Right renal cortex interstitium (tissue), 3 donors: ENCODE measurements at places on chromosomes 5 and 9.

DNA sequence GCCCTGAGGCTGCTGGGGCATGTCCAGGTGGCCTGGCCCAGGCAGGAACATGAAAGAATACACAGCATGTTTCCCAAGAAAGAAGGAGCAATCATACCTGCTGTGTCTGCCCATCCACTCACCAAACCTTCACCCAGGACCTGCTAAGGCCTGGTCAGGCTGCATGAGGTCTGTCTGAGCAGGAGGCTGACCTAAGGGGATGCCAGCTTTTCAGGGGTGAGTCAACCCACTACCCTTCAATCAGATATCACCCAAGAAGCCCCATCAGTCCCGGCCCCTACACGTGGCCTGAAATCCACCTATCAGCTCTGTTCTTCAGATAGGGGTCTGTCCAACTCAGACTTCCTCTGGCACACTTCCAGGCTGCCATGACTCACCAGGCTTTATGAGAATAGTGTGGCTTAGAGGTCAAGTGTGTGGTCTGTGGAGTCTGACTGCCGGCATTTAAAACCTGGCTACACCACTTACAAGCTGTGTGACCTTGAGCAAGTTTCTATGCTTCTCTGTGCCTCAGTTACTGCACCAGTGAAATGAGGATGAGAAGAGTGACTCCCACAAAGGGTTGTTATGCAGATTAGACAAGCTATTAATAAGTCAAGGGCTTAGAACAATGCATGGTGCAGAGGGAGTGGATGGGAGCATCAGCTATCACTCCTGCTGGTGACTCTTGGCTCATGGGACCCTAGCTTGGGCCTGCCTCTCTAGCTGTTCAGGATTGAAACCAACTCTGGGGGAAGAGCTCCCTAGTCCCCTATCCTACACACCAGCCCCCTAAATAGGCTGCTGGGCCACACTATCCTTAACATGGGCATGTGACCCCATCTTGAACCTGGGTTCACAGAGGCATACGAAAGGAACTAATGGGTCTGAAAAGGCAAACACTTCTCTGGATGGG lies 130.3 kb downstream of the PAX5 start:
- DNase-seq = no peak

DNA sequence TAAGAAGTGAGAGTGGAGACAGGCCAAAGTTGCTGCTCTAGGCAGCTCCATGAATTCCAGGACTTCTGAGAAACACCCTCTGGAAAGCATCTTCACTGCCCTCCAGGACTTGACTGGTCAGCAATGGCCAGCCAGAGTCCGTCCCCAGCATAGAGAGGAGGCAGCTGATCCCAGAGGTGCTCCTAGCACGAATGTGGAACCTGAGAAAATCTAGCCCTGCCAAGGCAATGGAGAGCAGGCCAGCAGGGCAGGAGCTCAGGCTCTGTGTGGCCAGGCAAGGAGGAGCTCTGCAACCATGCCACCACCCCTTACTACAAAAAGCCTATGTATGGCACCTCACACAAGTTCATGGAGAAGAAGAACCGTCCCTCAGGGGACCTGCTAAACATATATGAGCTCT lies 56.1 kb upstream of the SPTLC1 start:
- no peak for DNase-seq

DNA sequence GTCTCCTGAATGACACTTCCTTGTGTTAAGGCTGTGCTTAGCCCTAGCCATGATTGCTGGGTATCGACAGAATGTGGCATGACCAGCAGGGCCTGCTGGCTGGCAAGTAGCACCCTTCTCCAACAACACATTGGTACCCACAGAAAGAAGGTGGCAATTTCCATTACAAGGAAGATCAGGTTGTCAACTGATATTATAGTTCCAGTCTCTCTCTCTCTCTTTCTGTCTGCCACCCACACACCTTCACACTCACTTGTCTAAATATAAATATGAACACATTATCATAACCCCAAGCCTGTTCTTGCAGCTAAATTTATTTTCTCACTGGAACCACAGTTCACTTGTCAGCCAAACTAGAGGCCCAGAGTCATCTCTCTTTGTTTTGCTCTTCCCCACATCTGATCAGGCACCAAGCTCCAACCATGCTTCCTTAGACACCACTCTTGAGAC lies 408.1 kb upstream of the PIK3R1 start:
- no peak for DNase-seq

DNA sequence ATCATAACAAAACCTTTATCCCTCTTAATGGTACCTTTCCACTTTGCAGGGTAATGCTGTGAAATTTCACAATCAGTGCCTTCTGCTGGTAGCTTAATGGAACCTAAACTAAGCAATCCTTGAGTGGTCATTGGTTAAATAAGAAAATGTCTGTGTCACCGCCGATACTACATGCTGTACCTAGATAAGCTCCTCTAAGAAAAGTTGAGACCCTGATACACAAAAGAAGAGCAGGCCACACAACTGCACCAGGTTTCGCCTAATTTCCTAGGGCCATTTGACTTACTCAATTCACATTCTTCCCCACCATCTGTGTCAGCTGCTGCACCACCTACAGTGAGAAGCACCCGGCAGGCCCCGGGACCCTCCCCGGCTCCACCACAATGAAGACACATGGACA lies 9.0 kb upstream of the EDF1 start:
- DNase-seq = no peak

- DNase-seq = no peak
Measured at GRCh38 chr9:112892981-112893380, 2.3 kb upstream of the SLC46A2 start.

DNA sequence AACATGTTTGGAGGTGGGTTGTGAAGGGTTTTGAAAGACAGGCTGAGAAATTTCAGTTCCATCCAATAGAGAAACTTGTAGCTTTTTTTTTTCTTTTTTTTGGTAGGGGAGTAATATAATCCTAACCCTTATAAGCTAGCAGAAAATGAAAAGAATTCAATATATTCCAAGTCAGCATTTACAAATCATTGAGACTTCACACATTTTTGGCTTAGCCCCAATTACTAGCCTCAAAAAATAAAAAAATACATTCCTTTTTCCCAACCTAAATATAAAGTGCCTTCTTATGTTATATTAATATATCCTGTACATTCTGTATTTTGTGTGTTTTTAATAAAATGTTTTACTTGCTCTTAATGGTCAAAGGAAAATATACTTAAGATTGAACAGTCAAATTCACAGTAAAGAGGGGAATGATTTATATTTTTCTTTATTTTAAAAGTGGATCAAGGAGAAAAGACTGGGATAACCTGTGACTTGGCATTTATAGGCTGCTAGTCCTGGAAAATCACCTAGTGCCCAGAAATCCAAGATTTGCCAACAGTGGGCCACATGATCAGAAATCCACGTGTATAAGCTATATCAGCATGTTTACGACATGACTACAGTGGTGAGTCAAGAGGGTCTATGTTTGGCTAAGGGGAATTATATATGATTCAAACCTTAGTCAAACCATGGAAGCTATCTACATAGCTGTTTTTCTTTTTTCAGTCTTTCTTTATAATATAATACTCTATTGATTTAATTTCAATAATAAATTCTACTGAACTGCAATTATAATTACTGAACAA lies 14.5 kb downstream of the HACD4 start:
- no peak for DNase-seq

DNA sequence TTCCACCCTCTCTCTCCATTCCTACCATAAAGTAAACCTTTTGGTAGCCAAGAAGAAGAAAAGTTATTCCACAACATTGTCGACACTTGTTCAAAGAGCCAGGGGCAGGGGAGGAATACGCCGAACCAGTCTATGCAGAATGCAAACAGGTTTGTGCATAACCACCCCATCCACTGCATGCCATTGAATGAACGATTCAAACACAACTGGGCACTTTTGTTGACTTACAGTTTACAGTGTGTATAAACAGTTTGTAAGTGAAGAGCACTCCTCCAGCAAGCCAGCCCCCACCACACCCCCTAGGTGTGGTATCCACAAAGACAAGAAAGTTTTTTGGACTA lies 6.8 kb upstream of the S1PR3 start:
- DNase-seq = no peak

- DNase-seq = no peak
Measured at GRCh38 chr9:14298601-14299022, 15.3 kb downstream of the NFIB start.

DNA sequence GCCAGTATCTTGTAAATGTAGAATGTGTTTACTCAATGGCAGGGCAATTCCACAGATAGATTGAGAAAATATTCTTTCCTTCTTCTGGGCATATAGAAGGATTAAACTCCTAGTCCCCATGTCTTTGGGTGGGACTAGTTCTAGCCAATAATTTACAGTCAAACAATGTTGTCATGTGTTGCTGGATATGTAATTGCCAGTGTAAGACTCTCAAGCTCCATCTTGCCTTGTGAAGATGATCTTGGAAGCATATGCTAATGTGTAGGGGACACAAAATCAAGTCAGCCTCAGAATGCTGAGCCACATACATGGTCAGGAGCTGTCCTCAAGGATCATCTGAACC lies 386.9 kb downstream of the CETN3 start:
- DNase-seq = no peak

DNA sequence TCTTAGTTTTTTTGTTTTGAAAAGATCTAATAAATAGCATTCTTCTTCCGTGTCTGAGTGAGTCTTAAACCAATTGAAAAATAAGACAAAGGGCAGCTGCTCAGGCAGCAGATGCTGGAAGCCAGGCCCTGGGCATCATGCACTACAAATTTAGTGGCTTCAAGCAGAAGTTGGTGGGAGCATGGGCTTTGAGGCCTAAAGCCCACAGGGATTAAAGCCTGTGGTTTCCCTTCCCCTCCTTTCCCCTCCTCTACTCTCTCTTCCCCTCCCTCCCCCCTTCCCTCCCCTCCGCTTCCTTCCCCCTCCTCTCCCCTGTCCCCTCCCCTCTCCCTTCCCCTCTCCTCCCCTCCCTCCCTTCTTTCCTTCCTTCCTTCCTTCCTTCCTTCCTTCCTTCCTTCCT lies 20.1 kb upstream of the KIF4B start:
- DNase-seq = no peak

GRCh38 chr5:60482301-60482700 lies 217.7 kb downstream of the DEPDC1B start:
- no peak for DNase-seq

DNA sequence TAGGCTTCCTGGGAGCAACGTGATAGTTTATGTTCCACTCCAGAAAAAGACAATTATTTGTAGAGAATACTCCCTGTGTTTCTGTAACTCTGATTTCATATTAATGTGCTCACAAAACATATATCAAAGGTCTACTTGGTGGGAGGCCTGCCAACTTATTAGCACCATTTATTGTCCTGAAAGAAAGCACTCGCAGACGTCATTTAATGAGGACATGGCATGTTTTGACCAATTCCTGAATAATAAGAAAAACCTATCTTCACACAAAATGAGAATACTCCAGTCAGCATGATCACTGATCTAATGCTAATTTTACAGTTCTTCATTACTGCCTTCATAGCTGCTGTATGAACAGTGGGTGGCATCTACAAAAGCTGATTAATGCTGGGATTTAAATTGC lies 46.4 kb upstream of the RASEF start:
- DNase-seq = no peak

DNA sequence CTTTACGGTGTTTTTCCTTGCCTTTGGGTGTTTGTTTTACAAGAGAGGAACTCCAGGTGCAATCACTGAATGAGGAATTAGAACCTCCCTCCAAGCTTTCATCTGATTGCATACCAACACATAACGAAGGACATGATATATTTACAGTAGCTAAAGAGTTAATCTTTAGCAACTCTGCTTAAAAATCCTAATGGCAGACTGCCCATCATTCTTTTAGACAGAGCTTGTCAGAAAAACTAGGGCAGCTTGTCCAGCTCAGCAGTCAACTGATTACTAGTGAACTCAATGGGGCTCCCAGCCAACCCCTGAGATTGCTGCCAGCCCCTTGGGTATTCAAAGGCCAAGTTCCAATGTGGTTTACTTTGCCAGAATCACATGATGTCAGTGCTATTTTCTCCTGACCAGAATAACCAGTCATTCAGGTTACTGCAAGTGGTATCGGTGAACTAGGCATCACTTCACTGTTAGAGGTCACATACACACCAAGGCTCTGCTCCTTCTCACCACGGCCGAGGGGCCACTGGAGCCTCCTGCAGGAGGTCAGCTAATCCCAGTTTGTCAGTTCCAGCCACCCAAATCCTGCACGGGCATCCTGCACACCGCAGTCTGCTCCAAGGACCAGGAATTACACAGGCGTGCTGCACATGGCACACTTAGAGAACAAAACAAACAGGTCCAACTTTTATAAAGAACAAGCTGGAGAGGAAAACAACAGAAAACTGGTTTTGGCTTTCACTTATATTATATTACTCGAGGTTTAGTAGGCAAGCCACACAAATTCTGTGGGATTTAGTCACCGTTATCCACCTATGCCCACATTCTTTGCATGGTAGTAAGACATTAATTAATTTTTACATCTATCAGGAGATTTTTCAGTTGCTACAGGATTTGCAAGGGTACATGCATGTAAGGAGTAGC lies 62.5 kb downstream of the NFIB start:
- no peak for DNase-seq

DNA sequence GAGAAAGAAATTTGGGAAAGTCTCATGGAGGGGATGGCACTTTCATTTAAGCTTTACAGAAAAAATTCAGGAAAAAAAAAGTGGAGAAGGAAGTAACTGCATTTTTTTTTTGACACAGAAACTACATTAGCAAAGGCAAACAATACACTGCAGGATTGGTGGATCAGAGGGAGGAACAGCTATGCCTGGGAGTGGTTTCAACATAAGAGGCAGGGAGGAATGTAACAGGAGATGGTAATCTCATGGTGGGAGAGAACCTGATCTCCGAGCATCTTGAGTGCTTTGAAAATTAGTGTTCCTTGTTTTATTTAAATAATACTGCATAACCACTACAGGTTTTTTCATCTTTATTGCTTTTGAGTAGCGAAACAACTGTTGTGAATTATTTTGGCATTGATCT lies 249.4 kb downstream of the FAM170A start:
- no peak for DNase-seq

- no peak for DNase-seq
Measured at GRCh38 chr5:157925786-157926671, 67.1 kb upstream of the CLINT1 start.

GRCh38 chr5:172744123-172745104 lies 26.6 kb downstream of the DUSP1 start:
- DNase-seq = no peak

DNA sequence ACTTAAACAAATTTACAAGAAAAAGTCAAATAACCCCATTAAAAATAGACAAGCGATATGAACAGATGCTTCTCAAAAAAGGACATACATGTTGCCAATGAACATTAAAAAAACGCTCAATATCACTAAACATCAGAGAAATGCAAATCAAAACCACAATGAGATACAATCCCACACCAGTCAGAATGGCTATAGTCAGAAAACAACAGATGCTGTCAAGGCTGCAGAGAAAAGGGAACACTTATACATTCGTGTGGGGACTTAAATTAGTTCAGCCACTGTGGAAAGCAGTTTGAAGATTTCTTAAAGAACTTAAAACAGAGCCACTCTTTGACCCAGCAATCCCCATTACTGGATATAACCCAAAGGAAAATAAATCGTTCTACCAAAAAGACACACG lies 10.8 kb downstream of the OR13F1 start:
- DNase-seq = no peak

DNA sequence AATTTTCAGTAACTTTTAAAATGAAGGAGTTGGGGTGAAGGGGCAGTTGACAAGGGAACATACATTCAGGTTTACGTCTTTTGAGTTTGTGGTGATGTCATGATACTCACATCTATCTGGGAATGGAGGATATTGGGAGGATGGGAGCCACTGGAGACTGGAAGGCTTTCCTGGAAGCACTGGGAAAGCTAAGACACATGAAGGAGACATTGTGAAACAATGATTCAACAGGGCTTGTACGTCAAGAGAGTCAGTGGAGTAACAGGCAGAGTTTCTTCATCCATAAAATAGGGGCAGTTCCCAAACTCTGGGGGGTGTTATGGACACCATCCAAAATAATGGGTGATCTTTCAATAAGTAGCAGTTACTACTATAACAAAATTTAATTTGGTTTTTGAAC lies 572.8 kb downstream of the CCDC171 start:
- DNase-seq = no peak
